ENCODE measurements at places on chromosomes 11 and 22. TPM values are rescaled to one million over a fixed set of nuclear protein-coding genes. Genes with fewer than 3 reads are reported as not detected.

GRCh38 chr11:11387207-11387606 is 34.2 kb upstream of the CSNK2A3 start:
- no peak overlapping the region for H3K27ac ChIP-seq
- DNase-seq, result no peak
- H3K36me3 ChIP-seq, result no peaks in the 10 kb centered on the region
- no peaks in the 10 kb centered on the region for H3K27me3 ChIP-seq
- H3K4me3 ChIP-seq, result no peak overlapping the region

DNA sequence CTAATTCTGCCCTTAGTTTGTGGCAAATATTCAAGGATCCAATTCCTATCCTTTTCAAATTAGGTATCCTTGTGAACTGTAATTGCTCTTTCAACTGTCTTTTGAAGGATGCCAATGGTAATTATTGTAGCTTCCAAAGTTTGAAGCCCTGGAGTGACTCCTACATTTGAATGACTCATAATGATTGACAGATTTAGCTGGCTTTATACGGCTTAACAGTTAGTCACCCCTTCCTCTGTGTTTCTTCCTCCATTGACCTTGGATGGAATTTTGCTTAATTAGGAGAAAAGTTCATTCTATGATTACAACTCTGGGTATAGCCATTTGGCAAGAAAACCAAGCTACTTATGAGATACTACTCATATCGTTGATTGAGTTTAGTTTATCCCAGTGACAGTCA is 639.3 kb upstream of the KIRREL3 start:
- no peak for DNase-seq
- no peak overlapping the region for H3K4me3 ChIP-seq
- H3K36me3 ChIP-seq, result no peaks in the 10 kb centered on the region
- H3K27ac ChIP-seq, result no peak overlapping the region
- no peaks in the 10 kb centered on the region for H3K27me3 ChIP-seq

GRCh38 chr11:116946414-116946813 is 109.0 kb upstream of the APOA1 start:
- peak; percentile 52 for DNase-seq
- H3K4me1 ChIP-seq, result no peaks in the 10 kb centered on the region
- no peaks in the 10 kb centered on the region for H3K27me3 ChIP-seq
- H3K4me3 ChIP-seq, result no peak overlapping the region

DNA sequence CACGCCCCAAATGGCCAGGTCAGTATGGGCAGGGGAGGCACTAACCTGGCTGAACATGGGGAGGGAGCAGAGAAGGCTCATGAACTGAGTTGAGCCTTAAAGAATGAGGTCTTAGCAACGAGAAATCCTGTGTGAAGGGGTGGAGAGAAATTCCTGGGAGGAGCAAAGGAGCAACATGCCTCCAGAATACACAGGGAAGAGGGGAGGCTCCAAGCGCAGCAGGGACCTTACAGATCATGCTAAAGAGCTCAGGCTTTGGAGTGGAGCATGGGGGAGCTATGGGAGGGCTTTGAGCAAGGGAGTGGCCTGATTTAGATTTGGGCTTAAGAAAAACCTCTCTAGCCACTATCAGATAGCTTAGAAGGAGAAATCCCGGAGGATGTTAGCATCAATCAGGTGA is 88.1 kb downstream of the MN1 start:
- H3K27me3 ChIP-seq, result peaks cover 3% of the 10 kb centered on the region
- H3K4me1 ChIP-seq, result peaks cover 2% of the 10 kb centered on the region
- H3K36me3 ChIP-seq, result no peaks in the 10 kb centered on the region
- no peak overlapping the region for H3K27ac ChIP-seq
- no peak overlapping the region for H3K4me3 ChIP-seq

DNA sequence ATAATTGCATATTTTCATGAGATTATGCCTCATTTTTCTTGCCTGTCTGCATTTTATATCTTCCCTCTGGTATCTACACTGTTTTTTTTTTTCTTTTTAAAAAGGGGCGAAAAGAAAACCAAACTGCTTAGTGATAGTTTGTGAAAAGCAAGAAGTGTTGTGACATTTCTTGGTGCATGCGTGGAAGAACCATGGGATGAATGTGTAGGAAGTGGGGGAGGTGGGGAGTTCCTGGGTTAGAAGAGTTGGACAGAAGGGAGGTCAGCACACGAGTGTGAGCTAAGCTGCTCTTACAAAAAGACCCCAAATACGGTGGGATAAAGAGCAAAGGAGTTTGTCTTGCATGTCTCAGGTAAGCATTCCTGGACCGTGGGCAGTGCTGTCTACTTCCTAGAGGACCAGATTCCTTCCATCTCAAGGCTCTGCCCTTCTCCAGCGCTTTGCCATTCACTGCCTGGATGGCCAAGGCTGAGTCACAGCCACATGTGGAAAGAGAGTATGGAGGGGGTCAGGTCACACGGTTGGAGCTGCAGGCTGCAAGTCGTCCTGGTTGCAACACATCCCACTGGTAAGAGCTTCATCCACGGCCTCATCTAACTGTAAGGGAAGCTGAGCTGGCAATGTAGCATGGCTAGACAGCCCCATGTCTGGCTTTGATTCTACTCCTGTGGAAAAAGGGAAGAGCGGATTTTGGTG is 300.6 kb downstream of the DDX10 start:
- DNase-seq, result peak; percentile 89
- peaks cover 8% of the 10 kb centered on the region for H3K4me1 ChIP-seq
- H3K27ac ChIP-seq, result no peak overlapping the region
- no peak overlapping the region for H3K4me3 ChIP-seq
- H3K27me3 ChIP-seq, result no peaks in the 10 kb centered on the region

DNA sequence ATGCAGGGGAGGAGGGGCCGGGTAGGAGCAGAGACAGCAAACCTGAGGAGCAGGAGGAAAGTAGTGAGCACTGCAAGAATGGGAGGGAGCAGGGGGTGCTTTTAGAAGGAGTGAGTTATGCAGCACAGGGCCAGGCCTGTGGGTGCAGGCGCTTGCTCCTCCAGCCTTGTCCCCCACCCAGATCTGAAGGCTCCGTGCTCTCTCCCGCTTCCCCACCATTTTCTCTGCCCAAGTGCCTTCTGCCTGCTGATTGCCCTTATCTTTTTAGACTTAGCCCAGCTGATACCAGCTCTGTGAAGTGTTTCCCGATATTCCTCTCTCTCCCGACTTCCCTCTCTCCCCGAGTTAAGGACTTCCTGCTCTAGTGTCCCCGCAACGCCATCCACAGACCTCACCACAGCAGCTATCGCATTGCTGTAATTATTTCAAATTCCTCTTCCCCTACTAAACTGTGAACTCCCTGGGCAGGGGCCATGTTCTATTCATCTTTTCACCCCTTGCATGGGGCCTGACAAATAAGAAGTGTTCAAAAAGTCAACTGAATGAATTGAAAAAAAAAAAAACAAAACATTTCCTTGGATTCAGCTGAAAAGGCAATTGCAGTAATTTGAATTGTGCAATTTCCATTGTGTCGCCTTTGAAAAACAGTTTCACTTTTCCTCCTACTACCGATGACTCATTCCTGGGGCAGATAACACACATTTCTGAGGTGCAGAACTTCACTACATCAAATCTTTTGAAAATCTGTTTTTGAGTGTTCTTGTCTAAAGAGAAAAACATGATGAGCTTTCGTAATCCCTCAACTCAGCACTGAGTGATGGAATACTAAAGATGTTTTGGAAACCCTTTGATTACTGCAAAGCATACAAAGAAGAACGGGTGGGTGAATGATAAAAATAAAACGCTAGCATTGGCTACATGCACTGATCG is 69.7 kb upstream of the BMAL1 start:
- H3K4me3 ChIP-seq, result peak overlapping the region; percentile 31
- DNase-seq, result peak; percentile 88
- no peaks in the 10 kb centered on the region for H3K27me3 ChIP-seq

DNA sequence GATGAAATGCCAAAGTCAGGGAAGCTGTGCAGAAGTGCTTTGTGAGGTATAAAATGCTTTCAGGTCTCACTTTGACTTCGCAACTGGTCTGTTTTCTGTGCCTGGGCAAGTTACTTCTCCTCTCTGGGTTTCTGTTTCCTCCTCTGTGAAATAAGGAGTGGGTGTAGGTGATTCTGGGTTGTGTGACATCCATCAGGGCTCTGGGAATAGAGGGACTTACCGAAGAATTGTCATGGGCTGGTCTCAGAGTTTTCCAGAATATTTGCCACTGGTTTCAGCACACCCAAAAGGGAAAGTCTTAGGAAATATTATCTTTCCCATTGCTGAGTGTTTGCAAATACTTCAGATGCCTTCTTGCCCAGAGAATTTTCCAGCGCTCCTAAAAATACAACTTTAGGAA is 118.4 kb downstream of the KIAA1671 start:
- H3K36me3 ChIP-seq, result no peaks in the 10 kb centered on the region
- H3K4me1 ChIP-seq, result no peaks in the 10 kb centered on the region
- H3K27me3 ChIP-seq, result no peaks in the 10 kb centered on the region
- H3K4me3 ChIP-seq, result no peak overlapping the region

DNA sequence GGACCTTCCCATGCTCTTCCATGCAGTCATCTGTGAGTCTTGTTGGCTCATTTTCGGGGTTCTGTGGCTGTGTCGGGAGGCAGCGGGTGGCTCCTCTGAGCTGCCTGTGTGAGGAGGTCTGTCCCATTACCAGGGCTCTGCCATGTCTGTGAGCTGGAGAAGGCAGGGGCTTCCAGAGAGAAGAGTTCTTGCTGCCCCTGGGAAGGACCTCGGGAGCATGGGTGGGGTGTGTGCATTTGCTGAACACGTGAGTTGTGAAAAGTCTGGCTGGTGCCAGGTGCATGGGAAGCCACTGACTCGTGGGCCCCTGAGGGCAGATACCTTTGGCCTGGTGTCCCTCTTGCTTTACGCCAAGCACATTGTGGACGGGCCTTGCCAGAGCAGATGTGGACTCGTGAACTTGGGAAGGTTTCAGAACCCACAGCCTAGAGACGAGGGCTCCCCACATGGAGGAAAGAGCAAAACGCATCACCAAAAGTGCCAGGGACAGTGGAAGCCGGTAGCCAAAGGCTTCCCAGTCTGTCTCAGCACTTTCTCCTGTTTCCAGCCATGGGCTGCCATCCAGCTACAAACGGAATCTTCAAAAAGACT is 1324.5 kb downstream of the BRD1 start:
- no peaks in the 10 kb centered on the region for H3K4me1 ChIP-seq
- H3K4me3 ChIP-seq, result no peak overlapping the region
- H3K27ac ChIP-seq, result no peak overlapping the region
- H3K27me3 ChIP-seq, result no peaks in the 10 kb centered on the region

GRCh38 chr11:46049325-46049897 is 71.8 kb downstream of the PHF21A start:
- no peak overlapping the region for H3K27ac ChIP-seq
- DNase-seq, result no peak
- H3K27me3 ChIP-seq, result no peaks in the 10 kb centered on the region
- H3K36me3 ChIP-seq, result no peaks in the 10 kb centered on the region

DNA sequence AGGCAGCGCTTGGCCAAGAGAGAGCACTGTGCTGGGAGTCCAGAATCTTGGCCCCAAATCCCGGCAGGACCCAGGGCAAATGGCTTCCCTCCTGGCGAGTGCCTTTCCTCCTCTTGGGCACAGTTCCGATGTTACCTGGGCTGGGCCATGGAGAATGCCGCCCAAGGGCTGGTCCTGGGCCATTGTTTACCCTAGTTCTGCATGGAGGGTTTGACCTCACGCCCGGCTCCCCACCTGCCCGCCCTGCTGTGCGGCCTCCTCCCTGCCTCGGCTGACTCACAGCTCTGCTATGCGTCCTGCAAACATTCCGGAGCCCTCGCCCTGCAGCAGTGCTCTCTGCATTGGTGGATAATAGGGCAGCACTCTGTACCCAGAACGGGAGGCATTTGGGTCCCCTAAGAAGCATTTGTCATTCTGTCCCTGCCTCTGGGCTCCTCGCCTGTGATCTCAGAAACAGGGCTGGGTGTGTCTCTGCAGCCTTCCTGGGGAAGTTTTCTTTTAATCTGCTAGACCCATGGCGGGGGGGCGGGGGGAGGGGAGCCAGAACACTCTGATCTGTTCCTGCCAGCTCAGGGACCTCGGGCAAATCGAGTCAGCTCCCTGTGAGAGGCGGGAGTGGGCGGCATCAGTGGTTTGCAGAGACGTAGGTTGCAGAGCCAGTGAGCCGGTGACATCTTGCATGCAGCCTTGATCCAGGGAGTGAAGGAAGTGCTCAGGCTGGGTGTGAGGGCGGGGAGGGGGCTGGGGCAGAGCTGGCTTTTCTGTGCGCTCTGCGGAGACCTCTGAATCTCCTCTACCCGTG is 32.9 kb upstream of the SMIM38 start:
- peaks cover 2% of the 10 kb centered on the region for H3K27me3 ChIP-seq
- peak; percentile 58 for DNase-seq
- no peak overlapping the region for H3K4me3 ChIP-seq
- no peak overlapping the region for H3K27ac ChIP-seq

DNA sequence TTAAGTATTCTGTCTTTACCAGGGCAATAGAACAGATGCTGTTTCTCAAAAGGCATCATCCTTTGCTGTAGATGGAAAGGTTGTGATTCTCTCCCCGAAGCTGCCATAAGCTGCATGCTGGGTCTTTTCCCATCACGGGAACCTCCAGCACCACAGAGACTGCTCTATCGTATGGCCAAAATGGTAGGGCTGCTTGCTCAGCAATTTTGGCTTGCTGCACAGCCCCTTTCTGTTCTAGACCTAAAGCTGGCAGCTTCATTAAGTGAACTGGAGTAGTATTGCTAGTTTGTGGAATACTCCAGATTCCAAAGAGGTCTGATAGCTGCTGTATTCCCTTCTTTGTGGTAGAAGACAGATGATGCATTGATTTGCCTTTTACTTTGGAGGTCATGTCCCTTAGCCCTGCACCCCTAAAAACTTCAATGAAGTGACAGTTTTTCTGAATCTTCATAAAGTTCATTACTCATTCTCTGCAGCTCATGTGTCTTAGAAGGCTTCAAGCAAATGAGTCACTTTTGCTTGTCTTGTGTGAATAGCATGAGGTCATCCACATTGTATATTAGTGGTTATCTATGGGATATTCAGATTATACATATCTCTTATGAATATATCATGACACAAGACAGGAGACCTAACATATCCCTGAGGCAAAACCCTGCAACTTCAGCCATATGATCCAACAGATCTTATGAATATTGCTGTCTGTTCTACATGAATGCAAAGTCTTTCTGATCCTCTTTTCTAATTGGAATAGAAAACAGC is 245.3 kb downstream of the FAM76B start:
- no peaks in the 10 kb centered on the region for H3K27me3 ChIP-seq
- H3K4me1 ChIP-seq, result no peaks in the 10 kb centered on the region
- peak; percentile 43 for DNase-seq

- no peak overlapping the region for H3K4me3 ChIP-seq
- H3K27ac ChIP-seq, result no peak overlapping the region
- no peaks in the 10 kb centered on the region for H3K27me3 ChIP-seq
- no peaks in the 10 kb centered on the region for H3K4me1 ChIP-seq
- H3K36me3 ChIP-seq, result no peaks in the 10 kb centered on the region
These were observed 2.7 kb downstream of the ZNF74 start for GRCh38 chr22:20396639-20397038.

- peak; percentile 49 for DNase-seq
- no peaks in the 10 kb centered on the region for H3K27me3 ChIP-seq
- H3K4me3 ChIP-seq, result no peak overlapping the region
- no peak overlapping the region for H3K27ac ChIP-seq
These were observed 2.8 kb upstream of the OR51M1 start for GRCh38 chr11:5380740-5381342.

DNA sequence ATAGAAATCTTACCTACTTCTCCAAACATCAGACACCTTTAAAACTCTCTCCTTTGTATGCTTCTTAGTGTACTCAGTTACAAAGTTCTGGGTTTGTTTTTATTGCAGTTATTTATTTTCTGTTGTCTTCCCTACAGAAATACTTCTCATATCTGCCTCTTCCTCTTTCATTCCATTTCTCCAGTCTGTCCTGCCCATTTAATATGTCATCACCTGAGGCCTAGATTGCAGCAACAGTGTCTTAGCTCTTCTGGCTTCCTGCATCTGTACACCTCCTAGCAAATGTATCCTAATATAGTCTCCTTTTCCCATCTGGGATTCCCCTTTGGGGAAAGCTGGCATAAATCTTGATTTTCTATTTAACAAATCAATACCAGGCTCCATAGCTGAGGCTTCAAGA is 34.9 kb upstream of the PCF11 start:
- peaks cover 4% of the 10 kb centered on the region for H3K4me1 ChIP-seq
- no peak for DNase-seq
- H3K27me3 ChIP-seq, result no peaks in the 10 kb centered on the region
- no peaks in the 10 kb centered on the region for H3K36me3 ChIP-seq
- no peak overlapping the region for H3K4me3 ChIP-seq

Gene OR52A5
- not detected for total RNA-seq
